Amniotic stem cell (primary cell): ENCODE measurements at places on chromosomes 1 and 21.

DNA sequence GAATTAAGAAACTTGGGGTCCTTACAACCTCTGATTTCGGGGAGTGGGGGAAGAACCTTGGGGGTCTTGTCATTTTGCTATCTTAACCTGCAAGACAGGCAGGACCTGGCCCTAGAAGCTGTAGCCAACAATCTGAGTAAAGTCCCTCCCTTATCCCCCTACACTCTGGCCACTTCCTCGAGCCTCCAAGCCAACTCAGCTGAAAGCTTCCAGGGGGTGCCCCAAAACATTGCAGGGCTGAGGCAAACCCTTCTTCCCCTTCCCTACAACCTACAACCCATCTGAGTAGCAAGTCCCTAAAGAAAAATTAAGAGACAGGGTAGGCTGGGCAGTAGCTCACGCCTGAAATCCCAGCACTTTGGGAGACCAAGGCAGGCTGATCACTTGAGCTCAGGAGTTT lies 5.0 kb downstream of the CERS2 start:
- no peak for DNase-seq

- DNase-seq, result no peak
Observed at GRCh38 chr1:84749427-84749826, 59.2 kb upstream of the SSX2IP start.

DNA sequence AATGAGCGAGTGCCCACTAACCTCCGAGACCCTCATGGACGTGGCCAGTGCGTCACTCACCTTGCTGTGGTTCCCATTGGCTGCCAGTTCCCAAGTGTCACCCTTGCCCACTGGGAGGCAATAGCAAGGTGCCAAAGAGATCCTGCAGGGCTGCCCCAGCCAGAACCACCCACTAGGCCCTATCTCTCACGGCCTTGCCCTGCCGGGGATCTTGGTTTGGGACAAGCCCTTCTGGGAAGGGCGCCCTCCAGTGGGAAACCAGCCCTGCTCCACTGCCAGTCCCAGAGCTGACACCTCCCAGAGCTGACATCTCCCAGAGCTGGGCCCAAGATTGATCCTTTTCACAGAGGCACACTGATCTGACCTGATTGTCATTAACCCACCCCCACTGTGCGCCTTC lies 2.1 kb upstream of the SELENON start:
- no peak for DNase-seq

GRCh38 chr21:34021726-34022125 lies 51.7 kb upstream of the MRPS6 start:
- no peak for DNase-seq
